A549 treated with CpdA at 1 μM for 4 hours (cell line): ENCODE measurements at places on chromosomes 2 and 18. TPM values are rescaled to one million over a fixed set of nuclear protein-coding genes. Genes with fewer than 3 reads are reported as not detected.

MPHOSPH10 gene
- total RNA-seq = 37.8 to 54.2 TPM (median 39.4 TPM) in 5 replicates

B3GNT7 gene
- total RNA-seq = 1.4 to 1.8 TPM (median 1.6 TPM) in 5 replicates

REG3G gene
- total RNA-seq = 0.10 TPM in 1 of 5 replicates, not detected in the others

CFAP221 gene
- 0.25 to 0.92 TPM (median 0.34 TPM) in 5 replicates for total RNA-seq

POU3F3 gene
- total RNA-seq = 0.03 to 0.05 TPM in 2 of 5 replicates, not detected in the others

EFR3B gene
- total RNA-seq = 13.5 to 17.6 TPM (median 14.6 TPM) in 5 replicates

TNFRSF11A gene
- 6.5 to 9.0 TPM (median 7.7 TPM) in 5 replicates for total RNA-seq

TBR1 gene
- total RNA-seq = 0.03 TPM in 1 of 5 replicates, not detected in the others

ZC3H8 gene
- 14.2 to 19.0 TPM (median 15.8 TPM) in 5 replicates for total RNA-seq
